ENCODE measurements at places on chromosomes 11 and 22.

- DNase-seq: no peak
Observed at GRCh38 chr11:35742707-35743454, 80.3 kb downstream of the TRIM44 start.

- DNase-seq: peak; percentile 33
Observed at GRCh38 chr11:124717786-124718651, 21.7 kb upstream of the NRGN start.

- DNase-seq: peak; percentile 38
Observed at GRCh38 chr11:13384908-13385640, 77.9 kb downstream of the BTBD10 start.

DNA sequence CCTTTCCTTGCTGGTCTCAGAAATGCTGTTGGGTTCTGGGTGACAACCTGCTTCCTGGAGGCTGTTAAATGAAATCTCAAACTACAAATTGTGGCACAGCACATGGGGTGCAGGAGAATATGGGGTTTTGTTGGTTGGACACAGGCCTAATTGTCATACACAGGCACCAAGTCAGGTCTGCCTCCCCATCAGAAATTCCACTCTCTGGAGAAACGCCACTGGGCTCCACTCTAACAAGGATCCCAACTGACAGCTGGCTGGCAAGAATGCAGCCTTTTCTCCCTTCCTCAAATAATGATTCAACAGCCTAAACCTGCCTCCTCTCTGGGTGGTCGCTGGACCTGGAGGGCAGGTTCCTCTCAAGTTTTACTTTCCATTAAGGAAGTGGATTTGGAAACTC is 177.8 kb upstream of the NARS2 start:
- DNase-seq: no peak

DNA sequence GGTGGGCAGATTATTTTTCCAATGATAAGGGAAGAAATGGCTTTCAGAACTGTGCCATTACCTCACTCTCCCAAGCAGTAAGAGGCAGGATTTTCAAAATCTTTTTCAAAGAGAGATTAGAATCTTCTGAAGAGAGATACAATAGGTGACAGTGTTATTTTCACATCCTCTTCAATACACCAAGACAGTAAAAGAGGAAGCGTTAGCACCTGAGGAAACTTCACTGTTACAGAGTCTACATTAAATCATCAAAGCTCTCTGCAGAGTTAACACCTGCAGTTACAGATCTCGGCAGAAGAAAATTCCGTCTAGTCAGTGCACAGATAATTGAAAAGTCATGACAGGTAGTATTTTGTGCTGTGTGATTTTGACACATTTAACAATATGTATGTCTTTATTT is 144.9 kb downstream of the PGR start:
- DNase-seq: peak; percentile 46
